H9 (cell line): ENCODE measurements at places on chromosomes 11 and 22.

DNA sequence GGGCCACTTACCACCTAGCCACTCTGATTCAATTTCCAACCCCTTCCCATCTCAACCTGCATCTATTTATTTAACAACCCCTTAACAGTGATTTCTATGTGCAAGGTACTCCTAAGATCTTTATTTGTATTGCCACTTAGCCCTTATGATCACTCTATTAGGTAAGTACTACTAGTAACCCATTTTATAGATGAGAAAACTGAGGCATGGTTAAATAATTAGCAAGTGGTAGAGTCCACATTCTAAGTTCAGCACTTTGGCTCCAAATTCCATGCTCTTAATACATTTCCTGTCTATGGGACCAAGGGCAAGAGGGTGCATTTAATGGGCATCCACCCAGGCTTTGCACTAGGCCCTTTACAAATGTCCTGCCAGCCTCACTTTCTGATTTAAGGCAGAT lies 38.1 kb upstream of the CSNK2A3 start:
- DNase-seq, result no peak

- no peak for DNase-seq
Observed at GRCh38 chr22:41923595-41924276, 2.9 kb downstream of the TNFRSF13C start.

- no peak for DNase-seq
Observed at GRCh38 chr11:464316-464715, 14.2 kb downstream of the PTDSS2 start.

DNA sequence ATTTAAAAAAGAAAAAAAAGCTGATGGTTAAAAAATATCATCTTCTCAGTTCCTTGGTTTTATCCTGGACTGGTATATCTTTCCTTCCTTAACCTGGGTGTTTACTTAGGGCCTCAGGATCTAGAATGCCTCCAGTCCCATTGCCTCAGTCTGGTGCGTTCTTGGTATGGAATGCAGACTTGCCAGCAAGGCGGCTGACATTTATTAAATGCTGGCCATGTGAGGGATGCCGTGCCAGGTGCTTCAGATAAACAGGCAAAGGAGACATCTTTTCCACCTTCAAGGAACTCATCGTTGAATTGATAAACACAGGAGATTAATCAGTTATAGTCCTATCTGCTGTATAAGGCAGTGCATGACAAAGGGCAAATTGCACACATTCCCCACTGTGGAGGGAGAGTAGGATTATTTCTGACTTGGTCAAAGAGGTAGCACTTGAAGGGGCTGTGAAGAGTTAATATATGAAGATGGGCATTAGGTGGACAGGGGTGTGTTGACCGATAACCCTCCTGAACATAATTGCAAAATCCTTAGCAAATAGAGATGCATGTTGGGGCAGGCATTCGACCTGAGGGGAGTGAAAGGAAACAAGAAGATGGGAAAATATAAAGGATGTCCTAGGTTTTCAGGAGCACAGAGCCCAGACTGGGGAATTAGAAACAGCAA lies 54.4 kb downstream of the ALX4 start:
- no peak for DNase-seq

GRCh38 chr11:35197292-35197691 lies 58.3 kb downstream of the CD44 start:
- no peak for DNase-seq

- DNase-seq, result no peak
Observed at GRCh38 chr22:19873138-19873959, 18.7 kb upstream of the GNB1L start.

GRCh38 chr11:128291007-128291406 lies 296.4 kb downstream of the ETS1 start:
- DNase-seq, result no peak
